ENCODE measurements at places on chromosomes 3 and 15. TPM values are rescaled to one million over a fixed set of nuclear protein-coding genes. Genes with fewer than 3 reads are reported as not detected.

Gene NPAP1
- total RNA-seq = not detected

- DNase-seq = no peak
Observed at GRCh38 chr15:25251700-25252390, 187.0 kb downstream of the UBE3A start.

GRCh38 chr15:57485869-57486268, 105.8 kb upstream of the MYZAP start:
- DNase-seq = peak; percentile 91

- no peak for DNase-seq
Observed at GRCh38 chr3:174640932-174641331, 218.2 kb upstream of the NAALADL2 start.

DNA sequence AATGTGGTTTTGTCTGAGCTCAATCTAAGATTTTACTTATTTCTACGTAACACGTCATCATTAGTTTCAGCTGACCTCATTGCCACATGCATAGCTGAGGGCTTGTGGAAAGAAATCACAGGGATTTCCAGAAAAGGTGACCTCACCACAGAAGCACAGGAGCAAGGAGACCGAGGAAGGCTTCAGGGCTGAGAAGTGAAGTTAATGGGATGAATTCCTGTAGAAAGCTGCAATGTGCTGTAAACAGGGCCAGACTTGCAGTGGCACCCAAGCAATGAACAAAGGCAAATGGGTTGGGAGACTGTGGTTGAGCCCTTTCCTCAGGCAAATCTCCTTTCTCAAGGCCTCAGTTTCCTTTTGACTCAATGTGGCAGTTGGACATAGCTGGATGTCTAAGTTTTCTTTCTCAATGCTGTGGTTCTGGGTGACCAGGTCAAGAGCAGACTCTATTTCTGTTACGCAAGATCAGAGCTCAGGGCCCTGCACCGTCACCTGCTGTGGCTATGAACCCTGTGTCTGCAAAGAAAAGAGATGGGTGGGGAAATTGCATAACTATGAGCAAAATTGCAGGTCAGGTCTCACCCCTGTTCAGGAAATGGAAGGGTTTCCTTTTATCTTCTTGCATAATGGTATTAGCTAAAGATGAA, 252.2 kb upstream of the TBL1XR1 start:
- peak; percentile 61 for DNase-seq

DNA sequence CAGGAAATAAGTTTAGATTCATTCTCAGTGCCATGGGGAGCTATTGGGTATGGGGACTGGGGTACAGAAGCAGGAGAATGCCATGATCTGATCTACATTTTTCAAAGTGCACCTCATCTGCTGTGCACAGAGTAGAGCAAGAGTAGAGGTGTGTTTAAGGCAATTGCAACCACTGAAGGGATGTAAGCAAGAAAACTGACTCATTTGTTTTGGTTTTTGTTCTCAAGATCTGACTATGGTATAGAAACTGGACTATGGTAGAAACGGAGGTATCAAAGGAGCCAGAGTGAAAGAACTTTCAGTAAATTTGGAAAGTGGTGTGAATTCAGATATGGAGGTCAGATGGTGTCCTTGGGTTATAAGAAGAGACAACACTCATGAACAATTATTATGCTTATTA, 86.2 kb upstream of the CMSS1 start:
- no peak for DNase-seq

- DNase-seq = no peak
Observed at GRCh38 chr15:88249220-88249619, 7.3 kb downstream of the NTRK3 start.

DNA sequence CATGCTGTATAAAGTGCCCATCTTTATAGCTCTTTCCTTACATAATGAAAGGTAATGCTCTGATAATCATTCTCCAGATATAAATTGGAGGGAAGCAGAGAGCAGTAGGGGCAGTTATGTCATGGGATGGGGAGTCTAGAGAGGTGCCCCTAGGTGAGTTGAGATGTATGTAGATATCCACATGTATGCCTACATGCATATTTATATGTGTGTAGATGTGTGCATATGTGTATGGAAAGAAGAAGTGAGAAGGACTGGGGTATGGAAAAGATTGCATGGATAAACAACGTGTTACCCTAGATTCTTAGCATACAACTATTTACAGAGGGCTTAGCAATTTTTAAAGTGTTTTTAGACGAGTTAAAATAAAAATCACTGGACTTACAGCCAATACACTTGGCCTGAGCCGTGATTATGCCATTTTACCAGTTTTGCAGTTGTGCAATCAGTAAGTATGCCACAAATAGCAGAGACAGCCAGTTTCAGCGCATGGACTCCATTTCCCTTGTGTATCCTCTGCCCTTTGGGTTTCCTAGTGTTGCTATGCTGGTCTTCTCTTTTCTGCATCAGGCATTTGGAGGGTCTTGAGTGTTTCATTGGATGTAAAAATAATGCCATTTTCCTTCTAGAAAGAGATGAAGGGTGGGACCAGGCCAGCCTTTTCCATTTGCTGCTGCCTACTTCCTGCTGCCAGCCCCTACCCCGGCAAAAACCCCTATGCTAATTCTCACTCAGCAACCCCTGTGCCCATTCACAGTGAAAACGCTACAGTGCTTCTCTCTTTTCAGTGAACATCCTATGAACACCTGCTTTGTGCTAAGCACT, 199.4 kb upstream of the NR2E3 start:
- no peak for DNase-seq

Data from fibroblast of lung (primary cell).